Colonic mucosa (tissue), 4 donors: ENCODE measurements at places on chromosomes 12 and 14. TPM values are rescaled to one million over a fixed set of nuclear protein-coding genes. Genes with fewer than 3 reads are reported as not detected.

GRCh38 chr12:112191840-112192321 lies 66.5 kb downstream of the TRAFD1 start:
- DNase-seq: no peak

DNA sequence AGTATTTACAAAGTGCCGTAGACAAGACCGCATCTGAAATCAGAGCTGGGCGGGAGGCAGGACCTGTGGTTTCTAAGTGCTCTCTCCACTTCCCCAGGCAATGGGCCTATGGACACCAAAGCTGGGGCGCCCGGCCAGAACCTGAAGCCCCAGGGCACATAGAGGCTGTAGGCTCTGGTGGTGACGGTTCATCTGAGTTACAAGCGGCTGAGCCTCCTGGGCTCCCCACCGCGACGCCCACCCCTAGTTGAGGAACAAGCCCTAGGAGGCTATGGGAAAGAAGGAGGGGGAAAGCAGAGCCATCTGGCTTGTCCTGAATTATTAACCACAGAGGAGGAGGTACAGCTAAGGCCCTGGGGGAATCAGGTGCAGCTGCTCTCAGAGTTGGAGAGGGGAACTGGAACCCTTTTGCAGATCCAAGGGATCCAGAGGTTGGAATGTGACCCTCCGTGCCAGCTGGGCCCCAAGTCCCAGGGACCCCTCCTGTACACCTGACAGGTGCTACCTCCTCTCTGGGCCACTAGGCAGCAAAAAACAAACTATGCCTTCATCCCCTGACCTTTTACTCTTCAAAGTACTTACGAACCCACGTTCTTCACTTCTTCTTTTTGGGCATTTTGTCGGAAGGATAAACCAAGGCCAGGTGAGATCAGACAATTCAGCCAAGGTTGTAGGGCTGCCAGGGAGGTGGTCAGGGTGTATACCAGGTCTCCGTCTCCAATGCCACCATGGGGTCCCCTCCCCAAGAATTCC lies 77.2 kb downstream of the ARL6IP4 start:
- no peak for DNase-seq

KITLG gene
- total RNA-seq: 32.8 TPM

ACOT6 gene
- total RNA-seq: not detected

- no peak for DNase-seq
Measured at GRCh38 chr12:7512553-7512952, 9.0 kb upstream of the CD163 start.

DNA sequence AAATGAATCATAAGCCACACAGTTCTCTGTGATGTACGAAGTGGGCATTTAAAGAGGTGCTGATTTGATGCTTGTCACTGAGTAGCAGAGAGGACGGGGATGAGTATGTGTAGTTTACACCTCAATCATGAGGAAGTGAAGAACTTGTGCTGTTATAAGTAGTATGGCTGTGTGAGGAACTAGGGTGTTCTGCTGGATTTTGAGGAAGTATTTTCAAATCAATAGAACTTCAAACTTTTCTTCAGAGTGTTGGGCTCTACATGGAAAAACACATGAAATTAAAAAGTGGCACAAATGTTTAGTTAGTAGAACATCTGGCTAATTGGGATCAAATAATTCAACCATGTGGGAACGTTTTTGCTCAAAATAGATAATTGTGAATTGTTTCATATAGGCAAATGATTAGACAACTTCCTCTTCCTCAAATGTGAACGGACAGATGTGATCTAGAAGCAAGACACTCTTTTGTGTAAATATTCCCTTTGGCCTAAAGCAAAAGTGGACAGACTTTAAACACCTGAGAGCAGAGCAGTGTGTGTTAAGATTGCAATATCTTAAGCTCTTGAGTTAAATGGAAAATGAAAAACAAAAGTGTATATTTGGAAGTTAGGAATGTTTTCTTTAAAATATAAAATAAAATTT lies 168.5 kb downstream of the NAV3 start:
- no peak for DNase-seq

SARNP gene
- total RNA-seq: 53.0 TPM

CBLN3 gene
- total RNA-seq: 1.8 TPM

GRCh38 chr12:108271951-108272872 lies 66.9 kb downstream of the CMKLR1 start:
- no peak for DNase-seq

DNA sequence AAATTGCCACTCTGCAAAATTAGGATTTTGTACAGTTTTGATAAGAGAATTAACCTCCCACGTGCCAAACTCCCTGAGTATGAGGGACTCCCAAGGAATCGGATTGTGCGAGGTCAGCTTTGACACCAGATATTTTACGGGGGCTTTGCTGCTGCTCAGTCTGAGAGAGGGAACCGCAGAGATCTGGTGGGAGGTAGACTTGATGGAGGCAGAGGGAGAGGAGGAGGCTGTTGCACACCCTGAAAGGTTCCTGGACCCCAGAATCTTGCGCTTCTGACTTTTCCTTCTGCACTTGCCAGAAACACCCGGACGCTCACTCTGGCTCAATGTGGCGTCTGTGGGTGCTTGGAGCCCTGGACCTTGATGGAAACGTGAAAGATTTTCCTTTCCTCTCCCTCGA lies 83.9 kb downstream of the PAPOLA start:
- DNase-seq: no peak

LRRC10 gene
- total RNA-seq: not detected

RNASE4 gene
- 41.5 TPM for total RNA-seq

GRCh38 chr12:9869307-9870161 lies at the start of gene CLEC2B:
Gene CLEC2B, minus strand, starts transcription at chr12:9869354.
- DNase-seq: no peak

SCNN1A gene
- total RNA-seq: 158 TPM

DNA sequence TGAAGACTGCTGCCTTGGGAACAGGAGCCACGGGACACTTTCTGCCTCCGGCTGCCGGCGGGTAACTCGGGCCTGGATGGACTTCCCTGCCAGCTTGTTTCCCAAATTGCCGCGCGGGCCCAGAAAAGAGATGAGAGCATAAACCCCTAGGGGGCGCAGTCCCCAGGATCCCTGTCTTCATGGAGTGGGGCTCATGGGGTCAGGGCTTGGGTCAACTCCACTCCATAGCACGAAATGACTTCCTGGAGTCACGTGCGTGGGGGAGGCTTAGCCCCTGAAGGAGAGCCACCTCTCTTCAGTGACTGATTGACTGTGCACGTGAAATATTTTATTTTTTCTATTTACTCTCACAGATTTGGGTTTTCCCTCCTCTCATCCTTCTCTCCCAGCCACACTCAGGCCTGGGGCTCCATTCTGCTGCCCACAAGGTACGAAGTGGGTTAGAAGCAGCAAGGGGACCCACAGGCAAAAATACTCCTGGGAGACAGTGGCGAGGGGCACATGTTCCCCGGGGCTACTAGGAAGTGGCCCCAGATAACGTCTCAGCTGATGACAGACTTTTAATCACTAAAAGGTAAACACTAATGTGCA lies 10.0 kb downstream of the PGF start:
- no peak for DNase-seq

SLC7A7 gene
- total RNA-seq: 2.7 TPM
